ENCODE measurements at places on chromosomes 6 and 20. TPM values are rescaled to one million over a fixed set of nuclear protein-coding genes. Genes with fewer than 3 reads are reported as not detected.

Gene TCF21
- total RNA-seq: not detected

Gene NKAIN2
- total RNA-seq: 0.36 TPM

Gene CLVS2
- total RNA-seq: 1.3 TPM

Gene MEP1A
- not detected for total RNA-seq
